Pulmonary artery endothelial cell (primary cell): ENCODE measurements at places on chromosomes 3 and 15. TPM values are rescaled to one million over a fixed set of nuclear protein-coding genes. Genes with fewer than 3 reads are reported as not detected.

GRCh38 chr3:188082031-188082430, 71.9 kb upstream of the LPP start:
- DNase-seq = no peak

- DNase-seq = no peak
Observed at GRCh38 chr3:55264919-55265318, 222.2 kb downstream of the WNT5A start.

- DNase-seq = no peak
Observed at GRCh38 chr15:76382987-76383728, 46.6 kb downstream of the ISL2 start.

Gene UQCC5
- 5.1 and 7.5 TPM in 2 replicates for total RNA-seq

DNA sequence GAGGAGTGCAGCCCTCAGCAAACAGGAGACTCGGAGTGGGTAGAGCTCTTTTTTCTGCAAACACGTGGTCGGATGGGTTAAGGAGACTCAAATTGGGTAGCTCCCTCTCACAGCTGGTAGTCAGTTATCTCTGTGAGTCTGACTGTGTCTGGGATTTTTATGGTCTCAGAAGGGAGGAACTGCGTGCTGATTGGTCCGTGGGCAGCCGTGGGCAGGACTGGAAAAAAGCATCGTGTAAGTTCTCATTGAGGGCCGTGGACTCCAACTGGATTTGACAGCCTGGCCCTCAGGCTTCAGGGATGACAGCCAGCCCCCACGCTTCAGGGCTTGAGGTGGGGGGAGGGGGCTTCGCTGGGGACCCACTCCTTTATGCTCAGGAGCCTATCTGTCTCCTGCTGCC, 463.9 kb downstream of the EPHA3 start:
- DNase-seq = no peak

DNA sequence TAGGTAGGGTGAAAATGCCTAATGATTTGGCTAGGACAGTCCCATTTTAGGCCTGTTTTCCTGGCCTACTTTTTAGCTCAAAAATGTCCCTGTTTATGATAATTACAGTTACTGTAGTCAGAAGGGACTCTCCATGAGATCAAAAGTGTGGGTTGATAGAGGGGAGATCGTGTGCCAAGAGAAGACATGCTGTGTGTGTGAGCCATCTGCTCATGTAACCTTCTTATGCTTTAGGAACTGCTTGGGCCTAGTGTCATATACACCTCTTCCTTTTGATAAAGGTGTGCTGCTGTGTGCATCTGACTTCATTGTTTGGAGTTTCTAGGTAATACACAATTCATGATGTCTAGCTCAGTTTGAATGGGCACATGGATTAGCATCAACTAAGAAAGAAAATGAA, 786.5 kb downstream of the PDCD6IP start:
- no peak for DNase-seq

GRCh38 chr15:64597477-64597822, 137.1 kb downstream of the ZNF609 start:
- DNase-seq = no peak

GRCh38 chr3:149459491-149460059, 14.9 kb upstream of the TM4SF4 start:
- no peak for DNase-seq

DNA sequence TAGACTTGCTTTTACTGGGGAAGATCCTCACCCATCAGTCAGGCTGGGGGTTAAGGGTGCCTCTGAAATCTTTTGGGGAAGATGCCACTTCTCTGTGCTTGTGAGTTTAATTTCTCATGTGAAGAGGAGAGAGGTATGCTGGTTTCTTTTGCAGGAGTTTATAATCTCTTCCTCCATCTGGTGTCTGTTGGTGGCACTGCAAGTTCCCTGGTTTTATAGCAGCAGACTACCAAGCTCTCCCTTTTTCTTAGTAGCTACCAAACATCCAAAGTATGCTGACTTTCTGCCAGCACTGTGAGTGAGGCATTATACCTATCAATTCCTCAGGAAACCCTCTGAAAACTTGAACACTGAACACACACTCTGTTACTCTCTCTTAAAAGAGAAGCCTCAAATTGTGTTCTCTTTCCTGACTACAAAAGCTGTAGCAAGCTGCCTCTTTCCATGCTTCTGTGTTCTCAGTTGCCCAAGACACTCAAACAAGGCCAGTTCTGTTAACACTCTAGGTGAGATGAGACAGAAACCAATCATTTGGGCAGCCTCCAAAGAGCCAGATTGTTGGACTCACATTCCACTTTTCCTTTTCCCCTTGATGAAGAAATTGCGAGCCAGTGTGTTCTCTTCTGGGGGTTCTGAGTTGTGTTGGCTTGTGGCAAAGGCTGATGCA, 299.5 kb downstream of the GAP43 start:
- no peak for DNase-seq

Gene TGM4
- 0.14 and 0.26 TPM in 2 replicates for total RNA-seq

DNA sequence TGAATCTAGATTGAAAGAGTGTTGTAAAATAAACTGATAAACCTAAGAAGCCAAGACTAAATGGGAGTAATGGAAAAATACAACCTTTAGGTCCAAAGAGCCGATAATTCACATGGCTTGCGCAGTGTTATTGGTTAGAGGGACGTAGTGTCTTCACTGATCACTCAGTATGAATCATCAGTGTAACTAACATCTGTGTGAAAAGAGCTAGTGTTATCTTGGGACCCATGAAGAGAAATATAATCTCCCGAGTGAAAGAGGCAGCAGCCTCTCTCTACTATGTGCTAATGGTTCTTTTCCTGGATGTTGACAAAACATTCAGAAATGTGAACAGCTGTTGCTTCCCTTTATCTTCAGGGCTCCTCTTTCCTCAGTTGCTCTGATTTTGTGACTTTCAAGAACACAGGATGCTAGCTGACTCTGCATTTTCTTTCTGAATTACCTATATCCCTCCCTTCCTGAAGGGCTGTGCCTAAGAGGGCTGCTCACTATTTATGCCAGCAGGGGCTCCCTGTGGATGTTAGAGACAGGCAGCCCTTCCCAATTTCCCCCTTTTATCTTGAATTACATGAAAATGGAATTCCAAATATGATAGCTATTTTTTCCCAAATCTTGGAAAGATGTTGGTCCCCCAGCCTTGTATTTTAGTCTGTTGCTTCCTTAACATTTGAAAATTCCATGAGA, 128.8 kb downstream of the GRM7 start:
- no peak for DNase-seq
